Femur (tissue), 1 donor: ENCODE measurements at places on chromosomes 3 and 15.

DNA sequence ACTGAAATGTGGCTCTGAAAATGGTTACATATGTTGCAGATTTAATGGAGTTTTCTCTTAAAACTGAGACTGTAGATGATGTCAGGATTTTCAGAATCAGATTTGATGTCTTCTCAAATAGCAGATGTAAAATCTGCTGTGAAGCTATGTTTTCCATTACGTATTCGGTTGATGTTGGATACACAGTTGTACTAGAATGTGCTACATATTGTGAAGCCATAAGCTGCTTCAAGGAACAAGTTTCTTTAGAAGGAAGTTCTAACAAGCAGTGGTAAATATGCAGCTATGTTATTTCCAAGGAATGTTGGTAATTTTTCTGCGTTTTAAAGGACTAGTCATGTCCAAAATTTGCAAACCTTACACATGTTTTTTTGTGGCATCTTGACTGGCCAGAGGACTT is 197.7 kb downstream of the RBMS3 start:
- DNase-seq, result no peak

DNA sequence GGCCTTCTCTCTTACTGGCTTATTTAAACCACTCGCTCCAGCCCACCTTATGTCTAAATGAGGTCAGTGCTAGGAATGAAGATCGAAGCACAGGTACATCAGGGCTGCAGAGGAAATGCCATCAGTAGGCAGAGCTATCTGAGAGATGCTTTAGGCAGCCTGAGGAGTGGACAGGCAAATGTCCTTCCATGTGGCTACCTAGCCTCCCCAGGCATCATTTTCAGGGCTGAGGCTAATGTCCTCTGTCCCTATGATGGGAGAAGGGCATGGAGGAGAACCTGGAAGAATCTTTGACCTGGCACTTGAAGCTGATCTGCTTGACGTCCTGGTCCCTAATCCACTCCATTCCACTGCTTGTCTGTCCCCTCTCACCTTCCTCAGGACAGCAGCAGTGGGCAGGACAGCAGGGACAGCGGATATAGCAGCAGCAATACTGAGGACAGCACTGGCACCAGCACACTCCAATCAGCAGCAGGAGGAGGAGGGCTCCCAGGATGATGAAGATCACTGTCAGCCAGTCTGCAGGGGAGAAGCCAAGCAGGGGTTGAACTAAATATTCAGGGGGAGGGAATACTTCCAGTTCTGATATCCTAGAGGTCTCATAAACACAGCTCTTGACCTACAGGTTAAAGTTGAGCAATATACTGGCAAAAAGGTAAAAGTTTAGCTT is 21.0 kb downstream of the ILDR1 start:
- DNase-seq, result no peak

GRCh38 chr3:81823882-81824395 is 62.5 kb upstream of the GBE1 start:
- no peak for DNase-seq

- no peak for DNase-seq
These were observed 41.5 kb downstream of the IDH2 start for GRCh38 chr15:90060797-90061196.

DNA sequence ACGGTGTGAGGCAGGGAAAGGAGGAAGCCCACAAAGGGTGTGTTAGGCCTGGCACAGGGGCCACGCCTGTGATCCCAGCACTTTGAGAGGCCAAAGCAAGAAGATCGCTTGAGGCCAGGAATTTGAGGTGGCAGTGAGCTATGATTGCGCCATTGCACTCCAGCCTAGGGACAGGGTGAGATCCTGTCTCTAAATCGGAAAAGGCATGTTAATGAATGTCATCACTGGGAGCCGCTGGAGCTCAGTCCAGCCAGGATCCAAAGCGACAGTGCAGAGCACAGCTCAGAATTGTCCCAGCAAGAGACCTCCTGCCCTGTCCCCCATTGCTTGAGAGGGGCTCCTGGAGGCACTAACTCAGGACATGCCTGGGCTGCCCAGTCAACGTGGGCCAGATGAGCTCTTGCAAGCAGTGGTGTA is 15.0 kb upstream of the FBLN2 start:
- no peak for DNase-seq

DNA sequence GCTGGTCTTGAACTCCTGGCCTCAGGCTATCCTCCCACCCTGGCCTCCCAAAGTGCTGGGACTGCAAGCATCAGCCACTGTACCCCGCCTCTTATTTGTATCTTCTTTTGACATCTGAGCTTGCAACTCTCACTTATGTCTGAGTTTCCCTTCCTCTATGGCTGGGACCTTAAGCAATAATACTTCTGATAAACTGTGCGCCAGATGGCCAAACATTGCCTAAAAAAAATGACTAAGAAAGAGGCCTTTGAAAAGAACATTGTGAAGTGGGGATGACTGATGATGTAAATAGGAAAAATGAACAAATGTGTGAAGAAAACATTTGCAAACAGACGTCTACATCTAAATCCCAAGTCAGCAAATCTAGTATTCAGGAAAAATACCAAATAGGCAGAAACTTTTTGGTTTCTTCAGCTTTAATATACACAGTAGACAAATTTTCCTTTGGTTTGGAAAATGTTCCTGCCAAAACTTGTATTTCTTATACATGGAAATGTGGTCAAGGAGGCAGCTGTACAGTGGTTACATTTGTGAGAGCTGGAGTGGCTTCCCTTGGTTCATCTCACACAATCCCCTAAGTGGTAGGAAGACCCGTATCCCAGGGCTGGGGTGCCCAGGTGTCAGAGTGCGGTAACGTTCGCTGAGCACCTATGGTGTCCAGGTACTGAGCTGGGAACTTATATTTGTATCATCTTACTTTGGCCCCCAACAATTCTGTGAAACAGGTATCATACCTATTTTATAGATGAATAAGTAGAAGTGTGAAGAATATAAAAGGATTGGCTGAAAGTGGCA is 11.6 kb upstream of the TFRC start:
- DNase-seq, result no peak

DNA sequence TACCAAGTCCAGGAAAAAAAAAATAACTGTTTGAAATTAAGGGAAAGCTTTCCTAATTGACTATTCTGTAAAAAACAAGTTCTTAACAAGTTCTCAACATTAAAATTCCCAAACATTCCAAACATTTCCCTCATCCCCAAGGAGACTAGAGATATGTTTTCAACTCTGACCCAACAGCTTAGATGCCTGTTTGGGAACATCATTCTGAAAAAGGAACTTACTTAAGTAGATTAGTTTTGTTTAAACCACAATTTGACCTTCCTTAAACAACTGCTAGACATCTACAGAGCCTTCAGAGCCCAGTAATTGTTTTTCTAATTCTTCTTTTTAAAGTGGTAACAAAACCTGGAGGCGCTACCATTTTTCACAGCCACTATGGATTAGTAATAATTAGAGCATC is 12.8 kb downstream of the UBR1 start:
- DNase-seq, result no peak

- no peak for DNase-seq
These were observed 428 bp downstream of the LYSMD4 start for GRCh38 chr15:99732751-99733267.

DNA sequence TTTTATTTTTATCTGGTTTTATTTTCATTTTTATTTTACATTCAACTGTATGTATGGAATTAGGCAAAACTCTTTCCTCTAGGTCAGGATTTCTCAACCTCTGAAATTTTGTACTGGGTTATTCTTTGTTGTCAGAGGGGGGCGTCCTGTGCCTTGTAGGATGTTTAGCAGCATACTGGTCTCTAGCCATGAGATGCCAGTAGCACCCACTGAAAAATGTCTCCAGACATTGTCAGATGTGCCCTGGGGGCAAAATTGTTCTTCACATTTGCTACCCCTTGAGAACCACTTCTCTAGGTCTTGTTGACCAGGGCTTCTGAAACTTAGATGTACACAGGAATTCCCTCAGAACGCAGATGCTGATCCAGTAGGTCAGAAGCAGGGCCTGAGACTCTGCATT is 5.4 kb downstream of the CHRNA5 start:
- DNase-seq, result no peak

DNA sequence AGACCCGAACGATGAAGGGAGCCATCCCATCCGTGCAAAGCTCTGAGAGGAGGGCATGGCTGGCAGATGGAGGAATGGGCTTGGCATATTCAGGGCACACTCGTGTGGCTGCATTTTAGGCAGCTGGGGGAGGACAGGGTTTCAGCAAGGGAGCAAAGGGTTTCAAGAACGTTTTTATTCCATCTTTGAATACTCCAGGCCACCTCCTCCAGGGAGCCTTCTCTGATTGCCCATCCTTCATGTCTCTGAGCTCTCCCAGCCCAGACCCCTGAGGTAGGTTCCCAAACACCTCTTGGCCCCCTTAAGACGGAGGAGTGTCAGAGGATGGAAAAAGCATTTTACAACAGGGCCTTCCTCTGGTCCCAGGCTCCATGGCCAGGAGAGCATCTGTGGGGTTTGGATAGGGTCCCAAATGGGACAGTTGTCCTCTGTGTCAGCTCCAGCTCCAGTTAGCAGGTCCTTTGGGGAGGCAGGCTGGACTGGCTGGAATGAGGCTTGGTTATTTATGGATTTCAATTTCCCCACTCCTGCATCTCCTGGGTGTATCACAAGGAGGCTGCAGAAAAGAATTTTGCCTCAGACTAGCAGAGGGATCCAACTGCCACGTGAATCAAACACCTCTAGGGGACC is 17.7 kb upstream of the SLC6A1 start:
- no peak for DNase-seq

GRCh38 chr3:61768284-61769037 is 207.1 kb downstream of the PTPRG start:
- no peak for DNase-seq
